Fibroblast of pulmonary artery (primary cell): ENCODE measurements at places on chromosomes 5 and 9.

DNA sequence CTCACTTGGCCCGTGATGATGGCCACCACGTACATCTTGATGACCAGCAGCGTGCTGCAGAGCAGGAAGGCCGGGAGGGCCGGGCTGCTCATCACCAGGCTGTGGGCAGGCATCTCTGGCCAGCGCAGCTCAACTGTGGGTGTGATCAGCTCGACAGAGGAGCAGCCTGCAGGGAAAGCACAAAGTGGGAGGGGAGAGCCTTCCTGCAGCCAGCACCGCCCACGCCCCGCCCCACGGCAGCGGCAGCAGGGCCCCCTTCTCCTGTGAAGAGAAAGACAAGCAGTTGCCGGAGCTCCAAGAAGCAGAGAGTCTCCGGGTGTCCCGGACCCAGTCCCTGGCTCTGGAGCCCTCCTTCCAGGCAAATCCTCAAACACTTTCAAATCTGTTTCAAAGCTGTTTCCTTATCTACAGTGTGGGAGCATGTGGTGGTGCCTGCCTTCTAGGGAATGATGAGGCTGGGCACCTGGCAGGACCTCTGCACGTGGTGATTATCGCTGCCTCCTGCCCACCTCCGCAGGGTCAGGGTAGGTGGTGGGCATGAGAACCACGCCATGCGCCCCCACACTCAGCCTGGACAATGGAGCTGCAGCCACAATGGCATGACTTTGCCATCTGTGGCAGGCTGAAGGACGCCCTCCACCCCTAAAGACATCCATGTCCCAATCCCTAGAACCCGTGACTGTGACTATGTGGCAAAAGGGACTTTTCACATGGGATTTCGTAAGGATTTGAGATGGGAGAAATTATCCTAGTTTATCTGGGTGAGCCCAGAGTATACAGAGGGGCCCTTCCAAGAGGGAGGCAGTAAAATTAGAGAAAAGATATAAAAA lies at the start of gene PTGES:
TSS of gene PTGES (minus strand) at position 143 of the 830 bp plus-strand sequence. CDS start at position 113, 30 bp downstream.
- peak; percentile 82 for DNase-seq

GRCh38 chr9:6680797-6681146 lies 35.2 kb upstream of the GLDC start:
- no peak for DNase-seq

- no peak for DNase-seq
These were observed 1.6 kb downstream of the SPACA9 start for GRCh38 chr9:132880324-132880661.

GRCh38 chr9:85523202-85523601 lies 218.6 kb downstream of the AGTPBP1 start:
- DNase-seq, result no peak

DNA sequence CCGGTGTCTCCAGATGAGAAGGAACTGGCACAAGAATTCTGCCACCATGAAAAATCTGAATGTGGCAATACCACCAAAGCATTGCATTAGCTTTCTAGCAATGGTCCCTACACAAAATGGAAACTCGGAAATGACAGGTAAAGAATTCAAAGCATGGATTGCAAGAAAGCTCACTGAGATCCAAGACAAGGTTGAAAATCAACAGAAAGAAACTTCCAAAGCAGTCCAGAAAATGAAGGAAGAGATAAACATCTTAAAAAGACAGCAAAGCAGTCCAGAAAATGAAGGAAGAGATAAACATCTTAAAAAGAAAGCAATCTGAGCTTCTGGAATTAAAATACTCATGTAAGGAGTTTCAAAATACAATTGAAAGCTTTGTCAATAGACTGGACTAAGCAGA lies 16.8 kb upstream of the GRXCR2 start:
- no peak for DNase-seq

DNA sequence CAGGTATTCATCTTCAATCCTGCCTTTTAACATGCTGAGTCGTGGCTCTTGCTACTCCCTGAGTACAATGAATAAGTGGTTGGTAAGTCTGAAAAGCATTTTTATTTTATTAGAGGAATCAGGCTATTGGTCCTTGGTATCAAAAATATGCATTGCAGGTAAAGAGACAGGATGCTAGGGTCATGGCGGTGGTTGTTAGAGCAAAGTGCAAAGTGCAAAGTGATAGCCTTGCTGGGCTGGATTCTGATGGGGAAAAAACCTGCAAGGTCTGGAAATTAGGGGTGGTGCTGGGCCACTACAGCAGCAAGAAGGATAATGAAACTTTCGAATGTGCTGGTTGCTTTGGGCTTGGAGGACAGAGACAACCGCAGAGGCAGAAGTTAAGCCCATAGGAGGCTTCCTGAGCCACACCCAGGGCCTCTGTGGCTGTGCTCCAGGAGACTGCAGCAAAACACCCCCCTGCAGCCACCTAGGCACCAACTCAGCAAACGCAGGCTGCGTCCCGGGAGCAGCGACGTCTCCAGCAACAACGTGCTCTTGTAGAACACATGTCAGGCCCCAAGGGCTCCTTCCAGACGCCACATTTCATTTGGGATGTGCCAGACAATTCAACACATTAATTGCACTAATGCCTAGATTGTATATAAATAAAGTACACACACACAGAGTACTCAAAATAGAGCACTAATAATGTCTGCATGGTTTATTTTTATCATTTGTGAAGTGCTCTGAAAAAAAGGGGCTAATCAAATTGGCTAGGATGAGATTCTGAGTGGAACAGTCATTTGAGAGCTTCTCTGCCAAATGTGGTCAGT lies 149.8 kb upstream of the RAPGEF1 start:
- no peak for DNase-seq

GRCh38 chr9:126016579-126017290 lies 269.6 kb downstream of the PBX3 start:
- no peak for DNase-seq

- DNase-seq, result peak; percentile 90
These were observed 53.7 kb downstream of the ZNF462 start for GRCh38 chr9:106916466-106917235.

DNA sequence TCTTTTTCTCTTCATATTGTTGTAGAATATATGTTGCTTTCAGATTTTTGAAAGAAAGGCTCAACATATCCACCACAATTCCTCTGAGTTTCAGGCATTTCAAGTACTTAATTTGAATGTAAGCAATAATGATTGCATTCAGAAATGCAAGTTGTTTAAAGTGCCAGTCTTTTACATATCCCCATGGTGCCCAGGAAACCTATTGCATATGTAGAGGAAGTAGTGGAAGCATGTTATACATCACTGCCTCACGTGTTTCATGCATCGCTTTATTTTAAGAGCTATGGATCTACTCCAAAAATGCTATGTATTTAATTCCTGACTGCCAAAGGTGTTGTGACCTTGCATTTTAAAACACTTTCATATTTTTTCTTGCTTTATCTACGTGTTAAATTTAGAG lies 28.1 kb downstream of the CPEB4 start:
- DNase-seq, result no peak

- no peak for DNase-seq
These were observed 64.2 kb downstream of the SNX24 start for GRCh38 chr5:122909470-122910100.

DNA sequence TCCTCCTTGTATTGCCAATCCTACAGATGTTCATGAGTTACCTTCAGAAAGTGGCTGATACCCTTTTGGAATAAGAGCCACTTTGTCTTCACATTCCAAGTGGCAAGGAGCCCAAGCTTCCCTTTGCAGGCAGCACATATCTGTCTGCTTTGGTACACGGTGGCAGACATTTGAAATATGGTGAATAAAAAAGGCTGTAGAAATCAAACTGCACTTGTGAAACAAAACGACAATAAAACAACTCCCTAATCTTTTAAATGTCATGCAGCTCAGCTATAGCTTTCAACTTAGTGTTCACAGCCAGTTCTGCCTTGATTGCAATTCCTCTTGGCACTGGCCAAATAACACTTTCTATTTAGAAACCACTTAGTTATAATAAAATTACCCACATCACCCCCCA lies 35.0 kb upstream of the DMAC1 start:
- no peak for DNase-seq

DNA sequence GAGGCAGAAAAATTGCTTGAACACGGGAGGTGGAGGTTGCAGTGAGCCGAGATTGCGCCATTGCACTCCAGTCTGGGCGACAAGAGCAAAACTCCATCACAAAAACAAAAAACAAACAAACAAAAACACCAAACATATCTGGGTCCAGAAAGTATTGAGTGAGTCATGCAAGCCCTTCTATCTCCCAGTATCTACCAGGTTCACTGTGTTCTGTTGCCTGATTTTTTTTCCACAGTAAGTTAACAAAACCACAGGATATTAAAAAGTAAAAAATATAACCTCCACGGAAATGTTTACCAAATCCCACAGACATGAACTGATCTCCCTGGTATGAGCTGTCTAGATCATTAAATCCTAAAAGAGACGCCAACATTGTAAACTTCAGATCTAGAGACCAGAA lies 94.4 kb downstream of the ANKH start:
- DNase-seq, result no peak

GRCh38 chr5:143220748-143221251 lies 182.7 kb downstream of the NR3C1 start:
- no peak for DNase-seq

DNA sequence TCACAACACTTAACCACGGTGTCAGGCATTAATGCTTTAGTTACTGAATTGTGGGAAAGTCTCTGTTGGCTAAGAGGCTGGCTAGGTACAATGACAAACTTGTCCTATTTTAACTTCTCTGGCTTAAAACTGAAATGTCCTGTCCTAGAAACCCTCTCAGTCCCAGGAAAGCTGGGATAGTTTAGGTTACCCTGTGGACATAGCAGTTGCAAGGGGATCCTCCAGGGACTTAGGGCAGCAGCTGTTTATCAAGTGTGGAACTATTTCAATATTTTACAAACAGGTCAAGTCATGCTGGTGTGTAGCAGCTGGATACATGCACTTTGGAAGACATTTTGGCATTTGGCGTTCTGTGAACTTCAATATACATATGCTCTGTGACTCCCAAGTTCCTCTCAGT lies 95.0 kb upstream of the ARRDC3 start:
- DNase-seq, result no peak

DNA sequence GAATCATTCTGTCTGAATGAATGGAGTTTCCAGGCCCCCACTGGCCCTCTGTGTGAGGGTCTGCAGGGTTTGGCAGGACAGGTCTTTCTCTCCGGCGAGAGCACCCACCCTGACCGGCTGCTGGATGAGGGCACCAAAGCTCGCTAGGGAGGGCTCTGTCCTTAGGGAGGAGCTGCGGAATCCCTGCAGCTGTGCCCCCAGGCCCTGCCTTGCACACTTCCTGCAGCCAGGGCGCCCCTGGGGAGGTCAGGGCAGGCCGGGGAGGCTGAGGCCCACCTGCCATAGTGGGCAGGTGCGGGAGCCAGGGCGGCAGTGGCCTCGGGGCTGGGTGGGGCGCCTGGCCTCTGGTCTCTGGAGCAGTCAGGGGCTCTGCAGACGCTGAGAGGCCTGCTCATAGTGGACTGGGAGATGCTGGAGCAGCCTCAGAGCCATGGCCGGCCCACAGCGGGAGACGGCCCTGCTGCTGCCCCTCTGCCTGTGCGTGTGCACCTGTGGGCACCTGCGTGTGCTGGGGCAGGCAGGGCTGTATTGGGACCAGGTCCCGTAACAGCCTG lies 36.1 kb downstream of the EXOC3 start:
- no peak for DNase-seq

GRCh38 chr5:177435847-177436536 lies 9.5 kb downstream of the GRK6 start:
- no peak for DNase-seq

DNA sequence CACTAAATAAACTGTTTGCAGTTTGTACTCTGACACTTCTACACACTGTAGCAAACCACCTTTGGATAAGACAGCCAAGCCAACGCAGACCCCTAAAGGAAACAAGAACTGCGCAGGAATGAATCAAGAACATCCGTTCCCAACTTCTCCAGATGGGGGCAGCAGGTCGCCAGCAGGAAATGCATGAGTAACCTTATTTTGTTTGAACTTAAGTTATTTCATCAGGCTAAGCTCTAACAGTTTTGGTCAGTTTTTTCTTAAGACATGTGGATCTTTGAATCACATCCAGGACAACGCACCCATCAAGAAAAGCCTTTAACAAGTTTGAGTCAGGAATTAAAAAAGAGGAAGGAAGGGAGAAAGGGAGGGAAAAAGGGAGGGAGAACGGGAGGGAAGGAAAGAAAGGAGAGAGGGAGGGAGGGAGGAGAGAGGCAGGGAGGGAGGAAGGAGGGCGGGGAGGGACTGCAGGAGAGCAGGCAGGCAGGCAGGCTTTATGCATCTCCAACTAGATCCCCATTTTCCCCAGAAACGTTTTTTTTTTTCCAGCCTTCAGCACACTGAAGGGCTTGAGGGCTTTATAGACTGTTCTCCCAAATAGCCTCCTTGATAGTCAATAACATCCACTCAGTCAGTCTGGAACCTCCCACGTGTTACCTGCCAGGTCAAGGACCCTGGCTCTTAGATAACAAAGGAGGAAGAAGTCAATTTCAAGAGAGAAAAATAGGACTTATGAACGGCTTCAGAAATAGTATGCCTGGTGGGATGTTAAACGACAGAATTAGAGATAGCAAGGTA lies 22.2 kb downstream of the BHMT start:
- DNase-seq, result peak; percentile 87

- DNase-seq, result no peak
These were observed 104.4 kb downstream of the FRMD3 start for GRCh38 chr9:83433846-83434245.

DNA sequence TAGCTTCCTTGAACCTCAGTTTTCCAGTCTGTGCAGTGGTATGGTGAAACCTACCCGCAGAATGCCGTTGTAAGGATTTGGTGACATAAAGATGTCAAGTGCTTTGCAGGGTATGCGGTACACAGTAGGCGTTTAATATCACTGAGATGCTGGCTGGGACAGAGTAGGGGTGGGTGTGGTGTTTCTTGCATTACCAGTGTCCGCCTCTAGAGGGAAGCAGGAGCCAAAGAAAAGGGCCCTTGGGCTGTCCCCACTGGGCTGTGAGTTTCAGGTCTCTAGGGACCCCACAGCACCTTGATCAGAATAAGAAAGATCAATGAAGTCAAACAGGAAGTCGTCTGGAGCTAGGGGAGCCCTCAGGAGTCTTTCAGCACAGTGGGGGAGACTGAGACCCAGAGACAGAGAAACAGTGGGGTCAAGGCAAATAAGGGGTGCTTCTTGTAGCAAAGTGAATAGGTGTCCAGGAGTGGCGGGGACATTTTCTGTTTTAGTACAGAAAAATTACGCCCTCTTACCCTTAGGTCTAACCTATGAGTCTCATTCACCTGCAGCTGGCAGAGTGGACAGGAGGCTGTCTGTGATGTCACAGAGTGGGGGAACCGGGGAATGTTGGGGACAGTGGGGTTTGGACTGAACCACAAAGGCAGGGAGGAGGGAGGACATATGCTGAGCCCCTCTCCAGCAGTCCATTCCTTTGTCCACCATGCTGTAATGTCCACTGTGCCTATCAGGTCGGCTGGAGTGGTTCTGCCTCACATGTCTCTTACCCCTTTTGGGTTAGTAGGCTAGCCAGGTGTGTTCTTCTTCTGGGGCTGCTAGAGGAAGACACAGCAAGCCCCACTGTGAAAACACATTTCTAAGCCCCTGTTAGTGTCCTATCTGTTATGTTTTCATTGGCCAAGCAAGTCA lies 4.7 kb upstream of the TEX53 start:
- peak; percentile 44 for DNase-seq

GRCh38 chr9:14031060-14031414 lies 282.9 kb downstream of the NFIB start:
- peak; percentile 97 for DNase-seq
